ENCODE measurements at places on chromosomes 6 and 20.
A peak's percentile ranks its signal among the peaks of the same experiment; 100 is the strongest.

GRCh38 chr6:139010674-139011073 is 17.9 kb upstream of the ABRACL start:
- DNase-seq, result no peak

DNA sequence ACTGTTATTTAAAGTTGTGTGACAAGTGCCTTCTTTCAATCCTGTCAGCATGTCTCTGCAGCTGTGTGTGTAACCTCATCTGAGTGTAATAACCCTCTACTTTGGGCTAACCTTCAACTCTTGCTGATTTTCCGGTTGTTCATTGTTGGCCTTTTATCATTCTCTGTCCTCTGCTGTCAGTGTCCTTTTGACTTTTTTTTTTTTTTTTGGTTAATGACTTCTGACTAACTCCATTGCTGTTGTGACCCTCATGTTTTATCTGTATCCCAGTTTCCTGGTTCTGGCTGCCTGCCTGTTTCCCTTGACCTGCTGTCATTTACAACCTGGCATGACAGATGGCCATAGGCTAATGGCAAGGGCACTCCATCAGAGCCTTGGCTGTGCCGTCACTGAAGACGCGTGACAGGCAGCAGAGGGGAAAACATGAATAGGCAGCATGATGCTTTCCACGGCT is 145.7 kb upstream of the MAN1A1 start:
- DNase-seq, result no peak

DNA sequence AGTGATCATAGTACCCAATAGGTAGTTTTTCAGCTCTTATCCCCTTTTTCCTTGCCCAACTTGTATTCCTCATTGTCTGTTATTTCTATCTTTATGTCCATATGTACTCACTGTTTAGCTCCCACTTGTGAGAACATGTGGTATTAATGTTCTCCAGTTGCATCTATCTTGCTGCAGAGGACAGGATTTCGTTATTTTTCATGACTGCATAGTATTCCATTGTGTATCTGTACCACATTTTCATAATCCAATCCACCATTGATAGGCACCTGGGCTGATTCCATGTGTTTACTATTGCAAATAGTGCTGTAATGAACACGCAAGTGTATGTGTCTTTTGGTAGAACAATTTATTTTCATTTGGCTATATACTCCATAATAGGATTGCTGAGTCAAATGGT is 819.5 kb upstream of the ADGRB3 start:
- no peak for DNase-seq

GRCh38 chr20:8385247-8385646 is 253.2 kb downstream of the PLCB1 start:
- no peak for DNase-seq

GRCh38 chr20:17431621-17432364 is 99.4 kb downstream of the BFSP1 start:
- DNase-seq, result peak; percentile 13

DNA sequence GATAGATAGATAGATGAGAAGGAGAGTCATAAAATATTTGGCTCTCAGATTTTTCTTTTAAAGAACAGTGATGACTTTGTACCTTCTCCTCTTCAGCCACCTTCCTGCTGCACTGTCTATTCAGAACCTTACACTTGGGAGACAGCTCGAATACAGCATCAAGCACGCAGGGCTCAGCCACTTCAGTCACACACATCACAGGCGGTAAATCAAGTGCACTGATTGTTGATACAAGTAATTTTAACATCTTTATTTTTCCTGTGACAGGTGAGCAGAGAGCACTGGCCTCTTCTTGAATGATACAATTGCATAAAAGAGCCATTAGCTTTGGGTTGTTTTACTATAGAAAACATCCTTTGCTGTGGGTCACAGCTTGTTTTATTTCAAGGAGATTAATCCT is 1118.5 kb upstream of the EYS start:
- no peak for DNase-seq
